ENCODE measurements at places on chromosomes 16 and 17.

- no peak for DNase-seq
These were observed 13.1 kb downstream of the MBTPS1 start for GRCh38 chr16:84103678-84104077.

DNA sequence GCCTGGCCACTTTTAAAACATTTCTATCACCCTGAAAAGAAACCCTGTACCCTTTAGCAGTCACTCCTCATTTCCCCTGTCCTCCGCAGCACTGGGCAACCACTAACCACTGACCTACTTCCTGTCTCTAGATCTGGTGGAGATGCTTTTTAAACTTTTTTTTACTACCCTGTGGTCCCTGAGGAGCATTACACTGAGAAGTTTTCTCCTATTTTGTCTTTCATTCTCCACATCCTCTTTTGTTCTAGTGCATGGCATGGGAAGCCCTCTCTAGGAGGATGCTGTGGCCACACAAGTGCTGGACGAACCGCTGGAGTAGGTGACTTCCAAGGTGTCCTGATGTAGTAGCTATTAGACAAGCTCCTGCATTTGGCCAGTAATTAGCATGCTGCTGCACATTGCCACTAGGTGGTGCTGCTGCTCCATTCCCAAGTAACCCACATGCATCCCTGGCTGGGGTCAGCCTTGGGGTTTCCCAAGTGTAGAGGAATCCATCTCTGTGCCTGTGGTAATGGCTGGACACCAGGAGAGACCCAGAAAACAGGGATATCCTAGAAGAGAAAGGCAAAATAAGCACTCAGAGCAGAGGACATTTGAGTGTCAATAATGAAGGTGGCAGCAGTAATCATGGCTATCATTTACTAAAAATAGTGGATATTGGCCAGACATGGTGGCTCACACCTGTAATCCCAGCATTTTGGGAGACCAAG is 143.8 kb upstream of the CRHR1 start:
- DNase-seq = peak; percentile 43

DNA sequence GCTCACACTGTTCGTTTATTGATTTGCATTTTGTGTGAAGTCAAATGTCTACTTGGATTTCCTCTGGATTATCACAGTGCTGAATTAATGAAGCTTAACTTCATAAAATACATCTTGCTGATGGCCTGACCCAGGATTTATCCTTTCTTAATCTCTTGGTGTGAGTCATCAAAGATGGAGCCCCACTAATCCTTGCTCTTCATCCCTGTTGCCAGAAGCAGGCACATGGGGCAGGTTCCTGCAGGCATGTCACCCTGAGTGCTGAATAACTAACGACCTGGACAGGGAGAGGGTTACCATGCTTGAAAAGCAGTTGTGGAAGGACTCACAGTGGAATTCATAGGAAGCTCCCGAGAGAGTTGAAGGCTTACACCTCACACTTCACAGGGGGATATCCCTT is 56.0 kb upstream of the FA2H start:
- DNase-seq = no peak

DNA sequence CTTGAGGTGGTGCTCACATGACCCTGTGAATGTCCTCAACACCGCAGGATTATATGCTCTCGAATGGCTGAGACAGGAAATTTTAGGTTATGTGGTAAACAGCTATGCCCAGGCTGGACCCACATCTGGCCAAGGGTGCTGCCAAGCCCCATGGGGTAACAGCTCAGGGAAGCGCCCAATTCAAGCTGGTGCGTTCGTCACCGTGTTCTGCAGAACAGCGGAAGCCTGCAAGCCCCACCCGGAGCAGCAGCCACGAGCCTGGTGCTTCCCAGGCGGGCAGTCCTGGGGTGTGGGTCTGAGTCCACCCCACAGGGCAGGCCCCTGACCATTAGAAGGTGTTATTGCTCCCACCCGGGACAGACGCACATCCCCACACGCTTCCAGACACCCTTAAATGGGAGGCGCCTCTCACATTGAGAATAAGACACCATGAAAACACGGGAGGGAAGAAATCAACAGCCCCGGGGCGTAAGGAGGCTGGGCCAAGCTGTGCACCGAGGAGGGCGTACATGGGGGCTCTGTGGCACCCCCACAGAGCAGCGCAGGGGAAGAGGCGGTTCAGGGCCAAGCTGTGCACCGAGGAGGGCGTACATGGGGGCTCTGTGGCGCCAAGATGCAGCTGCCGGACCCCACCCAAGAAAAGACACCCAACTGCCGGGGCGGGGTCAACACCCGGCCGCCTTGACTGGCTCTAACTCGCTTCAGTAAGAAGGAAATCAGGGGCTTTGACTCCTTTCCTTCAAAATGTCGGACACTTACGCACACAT is 2.9 kb upstream of the CYBA start:
- no peak for DNase-seq

All from foreskin melanocyte (primary cell).